Keratinocyte (primary cell): ENCODE measurements at places on chromosomes 7 and 10.
A peak's percentile ranks its signal among the peaks of the same experiment; 100 is the strongest.

- DNase-seq: no peak
These were observed 69.5 kb downstream of the JMJD1C start for GRCh38 chr10:63396133-63396761.

- no peak for DNase-seq
These were observed 73.9 kb upstream of the CABCOCO1 start for GRCh38 chr10:61588770-61589211.

DNA sequence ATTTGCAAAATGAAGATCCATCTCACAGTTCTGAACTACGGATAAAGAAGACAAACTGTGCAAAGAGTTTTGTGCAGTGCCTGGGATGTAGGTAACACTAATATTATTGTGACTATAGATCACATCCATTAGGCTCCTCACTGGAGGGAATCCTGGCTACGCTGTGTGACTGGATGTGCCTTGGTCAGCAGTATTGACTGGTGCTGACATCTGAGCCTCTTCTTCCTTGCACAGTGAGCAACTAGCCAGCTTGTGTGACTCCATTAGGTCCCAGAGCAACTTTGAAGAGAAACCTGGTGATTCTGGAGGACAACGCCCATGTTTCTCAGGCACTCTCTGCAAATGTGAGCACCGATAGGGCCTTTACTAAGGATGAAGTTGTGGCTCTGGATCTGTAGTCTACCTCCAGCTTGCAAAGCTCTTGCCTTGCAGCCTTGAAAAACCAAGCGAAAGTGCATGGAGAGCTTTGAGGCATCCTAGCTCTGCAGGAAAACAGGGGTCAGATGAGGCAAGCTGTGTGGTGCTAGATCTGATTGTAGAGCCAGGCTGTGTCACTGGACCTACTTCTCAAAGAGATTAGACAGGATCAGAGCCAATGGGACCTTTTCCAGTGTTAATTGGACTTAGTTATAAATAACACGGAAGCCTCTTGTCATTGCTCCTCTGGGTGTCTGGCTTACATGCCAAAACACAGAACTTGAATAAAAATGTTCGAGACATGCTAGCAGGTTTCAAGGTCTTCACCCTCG is 303.6 kb upstream of the LYZL1 start:
- no peak for DNase-seq

GRCh38 chr10:77074104-77074624 is 563.4 kb downstream of the KCNMA1 start:
- DNase-seq: no peak

GRCh38 chr10:21398563-21399231 is 126.8 kb downstream of the SKIDA1 start:
- DNase-seq: peak; percentile 58

DNA sequence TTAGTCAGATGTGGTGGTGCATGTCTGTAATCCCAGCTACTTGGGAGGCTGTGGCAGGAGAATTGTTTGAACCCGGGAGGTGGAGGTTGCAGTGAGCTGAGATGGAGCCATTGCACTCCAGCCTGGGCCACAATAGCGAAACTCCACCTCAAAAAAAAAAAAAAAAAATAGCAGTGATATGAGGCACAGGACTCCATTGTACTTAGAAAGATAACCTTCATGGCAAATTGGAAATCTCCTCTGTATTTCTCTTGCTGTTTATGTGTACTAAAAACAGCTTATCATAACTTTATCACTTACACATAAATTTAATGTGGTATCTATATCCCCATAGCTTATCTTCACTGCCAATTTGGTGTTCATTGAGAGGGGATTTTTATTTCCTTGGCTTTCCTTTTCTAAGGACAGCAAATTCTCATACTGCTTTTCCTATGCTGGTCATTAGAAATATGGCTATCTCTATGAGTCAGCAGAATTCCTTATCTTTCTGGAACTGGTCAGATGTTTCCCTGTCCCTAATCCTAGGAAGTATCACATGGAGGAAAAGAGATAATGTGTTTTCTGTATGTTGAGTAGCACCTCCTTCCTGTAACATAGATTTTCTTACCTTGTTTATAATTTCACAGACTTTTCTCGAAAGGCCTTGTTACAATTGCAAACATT is 40.6 kb upstream of the ZEB1 start:
- DNase-seq: no peak

DNA sequence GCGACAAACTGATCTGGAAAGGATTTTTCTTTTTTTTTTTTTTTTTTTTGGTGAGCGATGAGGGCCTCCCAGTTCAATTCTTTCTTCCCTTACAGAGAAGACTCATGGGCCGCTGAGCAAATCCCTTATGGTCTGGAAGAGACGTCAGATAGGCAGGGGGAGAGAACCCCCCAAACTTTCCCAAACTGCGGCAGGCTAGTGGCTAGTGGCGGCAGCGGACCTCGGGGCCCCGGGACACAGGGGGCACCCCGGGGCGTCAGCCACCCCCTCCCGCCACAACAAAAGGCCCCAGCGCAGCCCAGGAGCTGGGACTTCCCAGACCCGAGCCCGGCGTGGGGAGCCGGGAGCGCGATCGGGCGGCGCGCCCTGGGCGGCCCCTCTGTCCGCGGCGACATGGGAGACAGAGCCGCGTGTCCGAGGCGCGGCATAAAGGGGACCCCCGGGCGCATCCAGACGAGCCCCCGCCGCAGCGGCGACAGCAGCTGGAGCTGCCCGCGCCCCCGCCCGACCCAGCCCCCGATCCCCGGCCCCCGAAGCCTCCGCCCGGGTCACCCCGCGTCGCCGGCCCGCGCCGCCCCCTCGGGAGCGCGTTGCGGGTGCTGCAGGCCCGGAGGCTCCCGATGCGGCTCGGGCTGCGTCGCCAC is 755 bp downstream of the FAM171A1 start:
- no peak for DNase-seq

- DNase-seq: no peak
These were observed 140.4 kb upstream of the NPY start for GRCh38 chr7:24143547-24143946.

DNA sequence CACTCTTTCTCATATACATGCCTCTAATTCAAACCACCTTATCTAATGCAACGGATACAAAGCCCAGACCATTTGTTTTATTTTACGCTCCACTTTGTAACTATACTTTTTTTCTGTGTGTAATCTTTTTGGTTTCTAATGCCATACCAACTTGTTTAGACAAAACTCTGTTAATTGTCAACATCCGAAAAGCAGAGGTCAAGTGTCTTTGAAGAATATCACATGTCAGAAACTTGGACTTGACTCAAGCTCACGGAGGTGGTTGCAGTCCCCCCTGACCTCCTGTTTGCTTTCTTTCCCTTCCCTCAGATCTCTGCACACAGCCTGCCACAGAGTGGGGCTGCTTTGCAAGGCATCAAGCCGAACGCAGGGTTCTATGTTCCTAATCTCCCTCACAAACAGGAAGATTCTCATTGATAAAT is 698.9 kb downstream of the PARD3 start:
- DNase-seq: no peak

DNA sequence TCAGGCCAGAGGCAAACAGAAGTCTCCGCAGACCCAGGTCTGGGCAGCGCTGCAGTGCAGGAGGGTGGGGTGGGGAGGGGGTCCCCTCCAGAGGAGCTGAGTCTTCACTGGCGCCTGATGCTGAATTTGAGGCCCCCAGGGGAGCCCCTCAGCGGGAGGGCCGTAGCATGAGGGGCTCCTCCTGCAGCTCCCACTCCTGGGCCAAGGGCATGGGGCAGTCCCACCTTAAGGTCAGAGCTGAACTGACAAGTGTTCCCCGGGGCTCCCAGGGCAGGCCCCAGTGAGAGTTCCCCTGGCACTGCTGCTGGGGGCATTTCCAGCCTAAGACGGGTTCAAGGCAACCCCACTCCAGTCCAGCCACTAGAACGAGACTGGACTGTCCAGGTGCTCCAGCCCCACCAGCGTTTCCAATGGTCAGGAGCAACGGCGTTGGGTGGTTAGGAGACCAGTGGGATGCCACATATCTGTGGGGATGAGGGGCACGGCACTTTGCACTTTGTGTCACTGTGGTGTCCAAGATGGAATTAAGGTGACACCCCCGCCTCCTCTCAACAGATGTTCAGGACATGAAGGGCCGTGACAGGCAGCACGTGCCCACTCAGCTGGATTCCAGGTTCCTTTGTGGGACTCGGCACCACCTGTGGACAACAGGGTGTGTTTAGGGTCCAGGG is 139.1 kb downstream of the PTPRN2 start:
- DNase-seq: no peak

DNA sequence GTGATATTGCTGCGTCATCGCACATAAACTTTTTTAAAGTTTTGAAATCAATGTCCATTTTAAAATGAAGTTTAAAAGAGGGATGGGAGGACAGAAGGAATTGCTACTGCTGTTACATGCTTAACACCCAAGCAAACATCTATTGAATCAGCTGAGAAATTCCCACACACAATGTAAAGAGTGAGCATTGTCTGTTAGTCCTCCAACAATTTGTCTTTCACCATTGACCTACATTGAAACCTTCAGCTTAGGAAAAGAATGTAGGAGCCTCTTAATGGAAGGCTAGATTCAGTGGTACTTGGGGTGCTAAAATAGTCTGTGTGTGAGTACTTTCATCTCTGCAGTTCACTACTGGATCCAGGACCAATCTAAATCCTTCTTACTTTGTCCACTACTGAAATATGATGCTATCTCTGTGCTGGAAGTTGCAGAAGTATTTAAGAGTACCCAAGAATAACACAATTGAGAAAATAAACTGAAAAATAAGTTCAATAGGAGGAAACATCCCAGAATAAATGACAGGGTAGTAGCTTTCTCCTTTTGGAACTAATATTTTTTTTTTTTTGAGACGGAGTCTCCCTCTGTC is 23.8 kb upstream of the FBXW4 start:
- DNase-seq: no peak

GRCh38 chr10:60124536-60124935 is 218.2 kb upstream of the CCDC6 start:
- DNase-seq: no peak

DNA sequence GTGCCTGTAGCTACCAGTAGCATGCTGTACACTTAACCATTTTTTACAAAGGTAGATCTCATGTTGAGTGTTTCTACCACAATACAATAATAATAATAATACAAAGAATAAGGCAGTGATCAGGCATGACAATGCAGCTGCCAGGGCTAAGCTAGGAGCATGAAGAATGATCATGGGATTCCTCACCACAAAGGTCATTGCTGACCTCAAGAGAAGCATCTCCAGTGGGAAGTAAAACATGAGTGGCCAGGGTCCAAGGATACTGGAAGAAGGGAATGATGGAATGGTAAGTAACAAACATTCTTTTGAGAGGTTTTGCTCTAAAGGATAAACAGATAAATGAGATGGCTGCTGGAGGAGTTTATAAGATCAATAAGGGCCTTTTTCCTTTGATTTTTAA is 591.1 kb downstream of the TNS3 start:
- DNase-seq: no peak

DNA sequence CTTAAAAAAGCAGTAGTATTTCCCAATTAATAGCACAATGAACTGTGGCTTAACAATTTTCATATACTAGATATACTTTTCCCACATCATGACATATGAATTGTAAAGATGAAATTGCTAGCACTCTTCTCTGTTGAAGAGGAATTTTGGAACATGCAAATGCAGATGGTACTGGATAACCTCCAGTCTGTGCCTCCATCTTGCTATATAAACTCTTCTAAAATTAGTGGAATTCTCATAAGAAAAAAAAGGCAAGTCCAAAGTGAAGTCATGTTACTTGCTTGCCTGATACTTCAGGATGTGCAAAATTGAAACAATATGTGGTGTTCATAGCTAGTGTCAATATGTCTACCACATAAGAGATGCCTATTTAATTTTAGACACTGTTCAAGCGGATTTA is 570.2 kb upstream of the POM121L12 start:
- DNase-seq: no peak

DNA sequence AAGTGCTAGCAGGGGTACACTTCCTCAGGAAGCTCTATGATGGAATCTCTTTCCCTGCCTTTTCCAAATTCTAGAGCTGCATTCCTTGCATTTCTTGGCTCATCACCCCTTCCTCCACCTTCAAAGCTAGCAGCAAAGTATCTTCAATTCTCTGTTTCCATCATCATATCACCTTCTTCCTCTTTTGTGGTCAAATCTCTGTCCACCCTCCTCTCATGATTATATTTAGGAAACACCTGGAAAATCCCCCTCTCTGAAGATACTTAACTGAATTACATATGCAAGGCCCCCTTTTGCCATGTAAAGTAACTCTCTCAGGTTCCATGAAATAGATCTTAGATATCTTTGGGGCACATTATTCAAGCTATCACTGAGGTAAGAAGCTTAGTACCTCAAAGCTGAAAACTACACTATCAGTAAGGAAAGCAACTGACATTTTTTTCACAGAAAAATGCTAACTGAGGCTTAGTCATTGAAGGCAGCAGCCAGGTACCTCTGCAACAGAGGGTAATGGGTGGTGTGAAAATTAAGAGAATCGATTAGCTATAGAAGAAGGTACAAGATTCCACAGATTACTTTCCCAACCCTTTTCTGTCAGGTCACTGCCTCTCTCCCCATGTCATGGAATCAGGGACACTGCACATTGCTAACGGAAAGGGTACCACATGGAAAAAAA is 197.3 kb downstream of the MACC1 start:
- no peak for DNase-seq

DNA sequence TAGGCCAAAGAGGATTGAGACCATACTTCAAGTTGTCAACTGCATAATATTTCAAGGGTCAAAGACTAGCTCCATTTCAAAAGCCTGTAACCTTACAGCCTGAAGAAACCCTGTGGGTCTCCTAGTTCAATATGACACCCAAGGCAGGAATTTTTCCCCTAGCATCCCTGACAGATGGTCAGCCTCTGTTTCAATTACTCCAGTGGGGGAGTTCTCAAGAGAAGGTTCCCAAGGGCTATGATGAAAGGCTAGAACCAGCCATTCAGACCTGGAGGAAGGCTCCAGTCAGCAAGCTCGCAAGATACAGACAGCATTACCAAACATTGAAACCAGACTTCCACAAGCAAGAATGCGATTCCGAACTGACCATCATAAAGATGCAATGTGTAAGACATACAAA is 1.6 kb downstream of the HTR7 start:
- no peak for DNase-seq

DNA sequence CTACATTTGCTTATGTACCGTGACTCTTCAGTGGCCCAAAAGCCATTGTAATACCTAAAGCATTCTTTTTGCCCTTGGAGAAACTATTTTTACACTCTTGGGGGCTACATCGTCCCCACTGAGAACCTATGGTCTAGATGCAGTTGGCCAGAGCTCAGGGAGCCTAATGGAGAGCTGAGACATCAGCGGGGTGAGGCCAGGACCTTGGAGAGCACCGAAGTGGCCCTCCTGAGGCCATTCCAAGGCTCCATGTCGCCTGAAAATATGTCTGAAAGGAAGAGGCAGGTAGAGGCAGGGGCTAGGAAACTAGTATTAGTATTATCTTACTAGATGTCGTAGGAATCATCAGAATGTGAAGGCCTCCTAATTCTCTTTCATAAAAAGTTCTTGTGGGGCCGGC is 4.9 kb downstream of the PKD2L1 start:
- no peak for DNase-seq

- DNase-seq: no peak
These were observed 82.5 kb upstream of the SH2B2 start for GRCh38 chr7:102204212-102204611.

- DNase-seq: no peak
These were observed 424.1 kb upstream of the NFE2L3 start for GRCh38 chr7:25727876-25728275.
